ENCODE measurements at places on chromosomes 3 and 15.

GRCh38 chr15:31405200-31405920 lies 78.7 kb downstream of the KLF13 start:
- DNase-seq, result no peak

GRCh38 chr3:58009749-58010535 lies 1.7 kb downstream of the FLNB start:
- DNase-seq, result no peak

- DNase-seq, result no peak
Measured at GRCh38 chr3:191894406-191894805, 433.4 kb downstream of the PYDC2 start.

DNA sequence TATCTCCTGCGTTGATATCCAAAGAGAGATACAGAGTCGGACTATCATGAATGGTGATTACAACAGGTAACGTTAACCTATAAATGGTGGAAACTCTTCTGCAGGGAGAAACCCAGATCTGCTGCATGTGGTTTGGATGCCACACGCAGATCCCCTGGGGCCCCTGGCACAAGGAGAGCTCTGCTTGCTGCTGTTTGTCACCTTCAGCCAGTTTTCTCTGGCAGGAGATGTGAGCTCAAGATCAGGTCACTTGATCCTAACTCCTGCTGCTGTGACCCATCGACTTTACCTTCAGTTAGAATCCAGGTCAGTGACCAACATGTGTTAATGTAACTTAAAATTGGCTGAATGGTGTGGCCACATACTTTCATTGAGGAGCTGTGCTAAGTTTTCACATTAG lies 23.8 kb upstream of the GPR171 start:
- no peak for DNase-seq

DNA sequence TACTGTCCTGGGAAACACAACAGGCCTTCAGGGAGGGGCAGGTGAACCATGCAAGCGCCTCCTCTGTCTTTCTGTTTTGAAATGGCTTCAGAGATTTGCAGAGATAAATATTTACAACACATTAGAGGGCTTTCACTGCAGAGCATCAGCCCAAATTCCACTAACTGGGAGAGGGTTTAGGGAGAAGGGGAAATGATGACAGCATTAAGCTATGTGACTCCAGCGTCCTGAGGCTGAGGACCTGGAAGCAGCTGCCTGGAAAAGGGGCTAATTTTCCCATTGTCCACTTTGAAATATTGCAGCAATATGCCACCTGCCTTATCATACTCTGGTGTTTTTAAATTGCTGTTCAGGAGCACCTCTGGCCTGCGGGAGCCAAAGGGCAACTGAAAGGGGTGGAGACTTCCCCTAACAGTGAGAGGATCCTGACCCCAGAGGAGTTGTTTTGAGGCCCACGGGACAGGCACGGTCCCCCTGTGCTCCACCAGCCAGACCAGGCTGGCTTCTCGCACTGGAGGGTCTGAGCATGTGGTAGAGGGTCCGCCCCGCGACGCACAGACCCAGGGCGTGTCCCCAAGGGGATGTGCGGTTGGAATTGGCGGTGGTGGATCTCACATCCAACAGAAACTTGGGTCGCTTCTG lies 110.6 kb downstream of the XXYLT1 start:
- peak; percentile 59 for DNase-seq

- no peak for DNase-seq
Measured at GRCh38 chr3:51429138-51429537, 38.1 kb downstream of the RBM15B start.

- DNase-seq, result no peak
Measured at GRCh38 chr3:186466391-186466974, 77.7 kb downstream of the CRYGS start.

DNA sequence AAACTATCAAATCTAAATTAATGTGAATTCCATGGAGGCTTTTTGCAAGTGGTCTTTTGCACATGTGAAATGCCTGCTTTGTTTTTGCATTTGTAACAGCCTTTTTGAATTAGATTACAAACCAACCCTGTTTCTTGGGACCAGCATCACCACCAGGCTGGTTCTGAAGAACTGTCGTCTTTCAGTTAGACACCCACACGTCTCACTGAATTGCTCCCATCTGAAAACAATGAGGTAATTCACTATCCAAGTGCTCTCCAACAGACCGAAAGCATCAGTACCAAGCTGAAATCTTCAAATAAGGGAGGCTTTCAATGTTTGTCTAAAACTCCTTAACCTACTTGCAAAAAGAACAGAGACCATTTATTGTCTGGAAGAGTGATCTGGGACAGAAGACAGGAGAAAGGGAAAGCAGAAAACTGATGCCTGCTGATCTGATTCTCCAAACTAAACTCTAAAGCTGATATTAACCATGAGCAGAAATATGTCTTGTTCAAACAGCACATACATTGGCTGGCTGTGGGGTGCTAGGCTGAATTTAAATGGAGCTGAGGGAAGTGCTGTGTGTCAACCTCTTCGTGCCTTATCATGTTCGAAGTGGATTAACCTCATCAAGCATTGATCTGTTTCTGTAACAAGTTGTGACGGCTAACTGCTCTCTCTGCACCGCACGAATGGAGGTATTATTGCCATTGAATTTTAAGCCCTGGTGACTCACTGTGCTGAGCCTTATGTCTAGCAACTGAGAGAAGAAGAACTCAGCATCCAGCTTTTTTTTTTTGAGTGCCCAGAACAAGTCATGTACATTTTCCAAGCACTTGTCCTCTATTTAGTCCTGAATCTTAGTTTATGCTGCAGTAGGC lies 213.7 kb upstream of the P2RY1 start:
- DNase-seq, result no peak

DNA sequence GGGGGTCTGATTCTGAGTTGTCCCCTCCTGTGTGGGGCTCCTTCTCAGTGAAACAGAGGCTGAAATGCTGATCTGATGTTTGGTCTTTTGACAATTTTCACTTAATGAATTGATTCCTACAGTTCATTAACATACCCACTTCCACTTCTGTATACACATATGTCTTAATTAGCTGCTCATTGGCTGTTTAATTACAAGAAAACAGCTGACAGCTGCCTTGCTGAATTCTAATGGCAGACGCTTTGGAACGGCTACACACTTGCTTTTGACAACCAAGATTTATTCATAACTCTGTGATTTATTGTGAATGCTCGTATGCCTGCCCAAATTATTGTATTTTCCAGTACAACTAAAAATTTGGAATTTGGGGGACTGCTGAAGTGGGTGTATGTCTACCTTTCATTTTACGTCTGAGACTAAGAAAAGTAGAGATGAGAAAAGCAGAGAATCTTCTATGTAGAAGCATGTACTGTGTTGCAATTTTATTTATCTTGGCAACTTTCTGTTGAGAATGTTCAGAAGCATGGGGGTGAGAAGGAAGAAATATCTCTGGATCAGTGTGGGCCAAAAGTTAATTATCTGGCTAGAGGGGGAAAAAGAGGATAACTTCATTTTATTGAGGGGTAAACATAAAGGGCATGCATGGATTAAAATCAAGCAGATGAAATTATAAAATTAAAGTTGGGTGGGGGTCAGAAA lies 46.5 kb upstream of the ICE2 start:
- no peak for DNase-seq

DNA sequence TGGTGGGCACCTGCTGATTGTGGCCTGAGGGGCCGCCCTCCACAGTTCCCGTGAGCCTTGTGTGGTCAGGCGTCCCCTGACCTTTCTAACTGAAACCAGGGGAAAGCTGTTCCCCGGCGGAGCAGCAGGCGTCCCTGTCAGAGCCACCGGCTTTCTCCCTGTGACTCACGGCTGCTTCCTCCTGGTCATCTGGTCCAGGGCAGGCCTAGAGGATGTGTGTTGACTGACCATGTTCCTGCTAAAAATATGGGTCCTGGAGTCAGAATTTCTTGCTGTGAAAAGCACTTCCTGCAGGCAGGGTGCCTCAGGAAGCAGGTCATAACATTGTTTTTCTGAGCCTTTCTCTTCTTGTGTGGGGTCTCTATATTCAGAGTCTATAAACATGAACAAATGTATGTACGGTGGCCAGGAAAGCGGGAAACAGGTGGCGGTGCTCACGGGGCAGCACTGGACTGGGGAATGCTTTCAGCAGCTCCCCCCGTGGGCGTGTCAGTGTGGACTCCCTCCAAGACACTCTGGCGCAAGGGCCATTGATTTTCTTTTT lies 38.4 kb upstream of the CGNL1 start:
- DNase-seq, result no peak

DNA sequence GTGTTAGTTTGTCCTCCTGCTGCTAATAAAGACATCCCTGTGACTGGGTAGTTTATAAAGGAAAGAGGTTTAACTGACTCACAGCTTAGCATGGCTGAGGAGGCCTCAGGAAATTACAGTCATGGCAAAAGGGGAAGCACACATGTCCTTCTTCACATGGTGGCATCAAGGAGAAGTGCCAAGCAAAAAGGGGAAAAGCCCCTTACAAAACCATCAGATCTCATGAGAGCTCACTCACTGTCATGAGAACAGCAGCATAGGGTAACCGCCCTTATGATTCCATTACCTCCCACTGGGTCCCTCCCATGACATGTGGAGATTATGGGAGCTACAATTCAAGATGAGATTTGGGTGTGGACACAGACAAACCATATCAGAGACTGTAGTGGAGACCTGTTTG lies 27.0 kb downstream of the TM2D3 start:
- DNase-seq, result no peak

- no peak for DNase-seq
Measured at GRCh38 chr15:37098468-37099318, 1.7 kb downstream of the MEIS2 start.

GRCh38 chr3:136186344-136186743 lies 9.8 kb downstream of the MSL2 start:
- DNase-seq, result no peak

DNA sequence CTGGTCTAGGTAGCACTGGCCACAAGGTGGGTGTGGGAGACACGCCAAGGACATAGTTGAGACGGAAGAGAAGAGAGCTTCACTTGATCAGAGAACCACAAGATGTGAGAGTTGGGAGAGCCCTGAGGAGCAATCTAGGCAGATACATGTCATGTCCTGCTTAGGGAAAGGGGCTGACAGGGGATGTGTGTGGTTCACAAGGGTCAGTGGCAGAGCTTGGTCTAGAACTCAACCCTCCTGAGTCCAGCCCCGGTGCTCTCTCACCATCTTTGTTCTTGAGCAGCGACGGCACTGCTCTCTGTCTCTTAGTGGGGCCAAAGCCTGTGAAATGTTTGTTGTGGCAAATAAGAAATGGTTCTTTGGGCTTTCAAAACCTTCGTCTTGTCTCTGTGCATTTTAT lies 243.5 kb upstream of the ROPN1 start:
- DNase-seq, result no peak

DNA sequence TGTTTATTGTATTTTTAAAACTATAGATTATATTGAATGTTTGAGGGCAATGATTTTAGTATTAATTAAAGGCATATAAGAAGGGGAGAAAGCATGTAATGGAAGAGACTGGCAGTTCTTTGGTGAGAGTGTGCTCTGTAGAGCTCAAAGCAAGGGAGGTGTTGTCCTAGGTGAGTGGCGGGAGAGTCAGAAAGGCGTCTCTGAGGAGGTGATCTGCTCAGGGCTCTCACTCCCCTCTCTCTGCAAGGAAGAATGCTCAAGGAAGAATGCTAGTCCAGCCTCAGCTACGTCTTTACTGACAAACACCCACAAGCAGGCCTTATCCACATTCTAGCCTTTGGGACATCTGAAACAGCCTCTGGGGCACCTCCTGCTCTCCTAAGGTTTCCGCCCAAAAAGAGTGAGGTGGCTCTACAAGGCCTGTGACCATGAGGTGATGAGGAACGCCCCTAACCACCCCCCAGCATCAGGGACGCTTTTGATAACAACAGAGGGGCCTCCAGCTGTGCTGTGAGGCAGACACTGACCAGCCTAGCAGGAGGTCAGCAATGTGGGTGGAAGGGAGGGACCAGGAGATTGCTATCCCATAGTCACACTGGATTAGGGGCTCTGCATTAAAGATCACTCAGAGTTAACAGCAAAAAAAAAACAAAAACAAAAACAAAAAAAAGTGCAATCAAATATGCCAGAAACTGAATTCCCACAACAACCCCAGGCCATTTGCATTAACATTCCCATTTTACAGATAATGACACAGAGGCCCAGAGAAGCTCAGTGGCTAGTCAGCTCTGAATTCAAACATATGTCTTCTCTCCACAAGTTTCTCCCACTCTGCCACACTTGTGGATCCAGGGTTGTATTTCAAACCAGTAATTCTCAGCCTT lies 202.2 kb upstream of the CTNNB1 start:
- DNase-seq, result no peak

GRCh38 chr3:65951836-65952505 lies 86.7 kb downstream of the MAGI1 start:
- DNase-seq, result peak; percentile 41

DNA sequence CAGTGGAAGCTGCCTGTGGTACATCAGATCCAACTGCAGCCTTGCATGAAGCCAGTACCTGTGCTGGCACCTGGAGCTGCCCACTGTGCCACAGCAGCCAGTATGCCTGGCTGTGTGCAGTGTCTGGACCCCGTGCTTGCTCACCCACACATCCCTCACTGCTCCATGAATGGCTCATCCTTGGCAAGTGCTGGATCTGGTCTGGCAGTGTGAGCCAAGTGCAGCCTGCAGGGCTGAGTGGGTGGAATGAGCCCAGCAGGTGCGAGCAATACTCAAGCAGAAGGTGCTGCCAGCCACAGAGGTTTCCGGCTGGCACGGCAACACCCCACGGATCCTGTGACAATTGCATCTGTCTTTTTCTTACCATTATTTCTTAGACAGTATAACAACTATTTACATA lies 488.2 kb upstream of the ROBO2 start:
- no peak for DNase-seq

GRCh38 chr3:133928136-133928893 lies 32.6 kb upstream of the RAB6B start:
- DNase-seq, result no peak

- DNase-seq, result no peak
Measured at GRCh38 chr3:195019335-195019734, 251.6 kb downstream of the XXYLT1 start.

- no peak for DNase-seq
Measured at GRCh38 chr3:108127301-108127988, 36.6 kb upstream of the CD47 start.

- DNase-seq, result no peak
Measured at GRCh38 chr3:37832480-37832879, 29.2 kb upstream of the CTDSPL start.

DNA sequence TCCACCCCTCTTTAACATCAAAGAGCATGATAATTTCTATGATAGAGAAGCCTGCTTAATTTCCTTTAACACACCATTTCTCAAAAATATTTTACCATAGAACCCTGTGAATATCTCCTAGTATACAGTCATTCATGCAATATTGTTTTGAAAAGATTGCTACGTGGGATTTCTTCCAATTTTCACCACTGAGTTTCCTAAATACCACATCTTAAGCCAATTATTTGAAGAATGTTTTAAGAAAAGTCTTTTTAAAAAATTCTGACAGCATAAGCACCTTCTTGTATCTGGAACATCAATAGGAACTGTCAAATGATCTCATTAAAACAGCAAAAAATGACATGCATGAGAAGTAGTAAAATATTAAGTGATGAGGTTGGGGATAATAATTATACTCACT lies 1126.7 kb downstream of the TUSC7 start:
- DNase-seq, result no peak

DNA sequence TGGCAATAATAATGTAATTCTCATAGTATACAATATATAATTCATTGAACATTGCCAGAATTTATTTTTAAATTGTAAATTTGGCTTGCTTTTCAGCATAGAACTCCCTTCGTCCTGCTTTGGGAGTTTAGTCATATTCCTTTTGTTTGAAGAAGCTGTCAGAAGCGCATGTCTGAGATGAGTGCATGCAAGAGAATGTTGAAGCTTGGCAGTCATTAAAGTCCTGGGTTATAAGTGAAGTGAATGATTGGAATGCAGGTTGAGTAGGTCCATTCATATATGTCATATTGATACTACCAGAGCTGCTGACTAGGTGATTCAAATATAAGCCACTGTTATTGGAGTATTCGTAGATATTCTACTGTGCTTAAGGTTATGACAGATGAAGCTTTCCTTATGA lies 243.6 kb upstream of the MDFIC2 start:
- DNase-seq, result no peak
